ENCODE measurements at places on chromosomes 5 and 9.

DNA sequence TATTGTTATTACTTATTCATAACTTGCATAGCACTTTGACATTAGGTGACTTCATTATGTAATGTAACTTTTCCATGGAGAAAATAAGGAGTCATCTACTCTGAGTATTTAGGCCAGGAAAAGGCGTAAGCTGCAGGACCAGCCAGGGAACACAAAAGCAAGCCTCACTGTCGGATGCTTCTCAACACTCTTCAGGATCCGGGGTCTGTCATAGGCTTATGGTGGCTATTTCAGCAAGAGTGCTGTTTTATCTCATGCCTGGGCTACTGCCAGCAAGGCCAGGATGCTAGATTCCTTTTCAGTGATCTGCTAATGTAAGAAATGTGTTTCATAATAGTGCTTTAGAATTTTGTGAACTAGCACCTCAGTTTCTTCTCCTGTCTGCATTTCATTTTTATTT is 162.4 kb downstream of the CHSY3 start:
- DNase-seq, result no peak

GRCh38 chr5:160923936-160924710 is 72.1 kb upstream of the ATP10B start:
- peak; percentile 11 for DNase-seq

DNA sequence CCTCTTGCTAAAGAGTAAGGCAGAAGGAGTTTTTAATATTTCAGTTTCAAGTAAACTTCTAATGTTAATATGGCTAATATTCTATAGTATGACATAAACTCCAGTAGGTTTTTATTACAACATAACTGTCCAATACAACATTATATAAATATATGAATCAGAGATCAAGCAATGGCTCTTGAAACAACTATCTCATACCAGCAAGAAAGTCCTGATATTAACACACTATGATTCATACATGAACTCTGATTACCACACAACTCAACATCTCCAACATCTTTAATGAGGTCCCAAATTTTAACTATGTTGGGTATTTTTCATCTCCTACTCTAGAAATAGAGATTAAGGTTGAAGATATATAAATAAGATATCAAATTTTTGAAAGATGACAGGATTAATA is 878.3 kb downstream of the TLE1 start:
- DNase-seq, result no peak

DNA sequence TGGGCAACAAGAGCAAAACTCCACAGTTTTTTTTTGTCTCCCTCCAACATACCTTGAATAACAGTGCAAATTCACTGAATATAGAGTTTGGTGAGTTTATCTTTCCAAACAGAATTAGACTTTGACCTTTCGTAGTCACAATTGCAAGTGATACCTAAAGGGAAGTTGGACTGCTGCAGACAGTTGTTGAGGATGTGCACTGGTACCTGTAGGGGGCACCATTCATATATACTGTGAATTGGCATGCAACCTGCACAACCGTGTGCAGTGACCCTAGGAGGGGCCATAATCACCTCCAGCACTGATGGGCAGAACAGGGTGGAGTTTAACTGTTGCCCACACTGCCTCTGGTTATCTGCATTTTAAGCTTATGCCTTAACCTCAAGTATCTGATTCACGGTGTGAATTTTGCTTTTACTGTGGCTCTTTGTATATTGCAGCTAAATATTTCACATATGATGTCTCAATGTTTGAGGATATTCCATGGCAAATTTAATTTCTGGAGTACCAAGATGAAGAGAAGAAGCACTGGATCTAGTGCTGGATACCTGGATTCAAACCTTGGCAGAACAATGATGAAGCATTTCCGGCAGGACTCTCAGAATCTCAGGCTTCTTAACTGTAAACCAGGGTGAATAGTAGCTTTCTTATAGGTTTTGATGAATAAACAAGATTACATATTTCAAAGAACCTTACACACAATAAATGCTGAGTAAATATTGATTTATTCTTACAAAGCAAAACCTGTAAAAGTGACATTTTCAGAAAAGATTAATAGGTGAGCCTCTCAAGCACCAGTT is 144.3 kb downstream of the ACTBL2 start:
- DNase-seq, result peak; percentile 28

GRCh38 chr5:170439944-170440269 is 50.7 kb upstream of the KCNMB1 start:
- DNase-seq, result no peak

DNA sequence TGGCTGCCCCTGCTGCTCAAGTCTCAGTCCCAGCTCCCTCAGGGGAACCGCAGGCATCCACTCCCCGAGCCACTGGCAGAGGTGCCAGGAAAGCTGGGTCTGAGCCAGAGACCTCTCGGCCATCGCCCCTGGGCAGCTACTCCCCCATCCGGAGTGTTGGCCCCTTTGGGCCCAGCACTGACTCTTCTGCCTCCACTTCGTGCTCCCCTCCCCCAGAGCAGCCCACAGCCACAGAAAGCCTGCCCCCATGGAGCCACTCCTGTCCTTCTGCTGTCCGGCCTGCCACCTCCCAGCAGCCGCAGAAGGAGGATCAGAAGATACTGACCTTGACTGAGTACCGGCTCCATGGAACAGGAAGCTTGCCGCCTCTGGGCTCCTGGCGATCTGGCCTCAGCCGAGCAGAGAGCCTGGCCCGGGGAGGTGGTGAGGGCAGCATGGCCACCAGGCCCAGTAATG is 49.8 kb upstream of the TESK1 start:
- no peak for DNase-seq

DNA sequence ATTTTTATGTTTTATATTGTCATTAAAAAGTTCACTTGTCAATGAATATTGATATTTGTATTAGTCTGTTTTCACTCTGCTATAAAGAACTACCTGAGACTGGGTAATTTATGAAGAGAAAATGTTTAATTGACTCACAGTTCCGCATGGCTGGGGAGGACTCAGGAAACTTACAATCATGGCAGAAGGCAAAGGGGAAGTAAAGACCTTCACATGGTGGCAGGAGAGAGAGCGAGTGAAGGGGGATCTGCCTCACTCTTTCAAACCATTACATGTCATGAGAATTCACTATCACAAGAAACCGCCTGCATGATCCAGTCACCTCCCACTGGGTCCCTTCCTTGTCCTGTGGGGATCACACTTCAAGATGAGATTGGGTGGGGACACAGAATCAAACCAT is 27.4 kb downstream of the SRD5A1 start:
- no peak for DNase-seq

GRCh38 chr9:129560881-129561306 is 60.0 kb downstream of the C9orf50 start:
- DNase-seq, result no peak

GRCh38 chr9:1619915-1620710 is 395.0 kb upstream of the SMARCA2 start:
- no peak for DNase-seq

DNA sequence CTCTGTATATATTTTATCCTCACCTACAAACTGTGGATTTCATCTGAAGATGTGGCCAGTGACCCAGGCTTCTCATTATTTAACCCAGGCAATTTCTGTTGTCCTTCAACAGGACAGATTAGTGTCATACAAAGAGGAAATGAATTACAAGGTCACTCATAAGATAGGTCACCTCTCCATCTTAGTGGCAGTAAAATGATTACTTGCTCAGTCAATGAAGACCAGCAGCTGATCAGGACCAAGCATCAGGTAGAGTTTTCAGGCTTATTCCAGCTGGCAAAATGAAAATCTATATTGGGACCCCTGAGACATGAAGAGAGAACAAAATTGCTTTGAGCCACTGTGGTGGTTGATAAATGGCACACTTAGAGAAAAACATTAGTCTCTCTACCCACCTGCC is 135.2 kb upstream of the PRDM9 start:
- no peak for DNase-seq

- no peak for DNase-seq
Observed at GRCh38 chr9:89922099-89922498, 317.3 kb downstream of the GADD45G start.

- DNase-seq, result peak; percentile 68
Observed at GRCh38 chr9:83920469-83920926, 734 bp downstream of the KIF27 start.

- peak; percentile 87 for DNase-seq
Observed at GRCh38 chr9:115689331-115689730, 464.3 kb upstream of the PAPPA start.

GRCh38 chr5:136639616-136640015 is 274.3 kb upstream of the TRPC7 start:
- DNase-seq, result no peak

DNA sequence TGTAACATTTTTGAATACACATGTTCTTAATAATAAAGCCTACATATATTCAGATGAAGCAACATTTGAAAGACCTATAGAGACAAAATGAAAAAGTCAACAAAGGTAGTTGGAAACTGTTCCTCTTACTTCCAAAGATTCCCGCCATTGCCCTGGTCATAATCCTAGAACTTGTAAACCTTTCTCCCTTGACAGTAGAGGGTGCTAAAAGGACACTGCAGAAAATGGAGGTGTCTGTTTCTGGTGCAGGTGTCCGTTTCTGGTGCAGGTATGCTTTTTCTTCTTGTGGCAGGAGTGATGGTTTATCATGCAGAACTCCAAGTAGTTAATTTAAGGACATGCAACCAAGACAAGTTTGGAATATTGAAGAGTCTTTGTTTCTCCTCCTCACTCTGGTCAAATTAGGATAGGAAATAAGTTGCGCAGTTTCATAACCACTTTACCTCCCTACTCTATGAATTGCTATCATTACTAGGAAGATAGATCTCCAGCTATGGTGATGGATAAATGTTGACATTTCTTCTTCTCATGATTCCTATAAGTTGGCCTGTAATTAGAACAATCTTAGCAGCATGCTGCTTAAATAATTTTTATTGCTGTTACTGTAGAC is 56.0 kb upstream of the FAM174A start:
- DNase-seq, result peak; percentile 78

GRCh38 chr9:92875373-92875772 is 2.5 kb downstream of the ZNF484 start:
- DNase-seq, result no peak

All from NCI-H748 treated with DMSO at 0.1 percent for 48 hours (cell line).